ENCODE measurements at places on chromosomes 2 and 18.

- no peak for DNase-seq
Measured at GRCh38 chr2:54543733-54544396, 87.7 kb downstream of the SPTBN1 start.

DNA sequence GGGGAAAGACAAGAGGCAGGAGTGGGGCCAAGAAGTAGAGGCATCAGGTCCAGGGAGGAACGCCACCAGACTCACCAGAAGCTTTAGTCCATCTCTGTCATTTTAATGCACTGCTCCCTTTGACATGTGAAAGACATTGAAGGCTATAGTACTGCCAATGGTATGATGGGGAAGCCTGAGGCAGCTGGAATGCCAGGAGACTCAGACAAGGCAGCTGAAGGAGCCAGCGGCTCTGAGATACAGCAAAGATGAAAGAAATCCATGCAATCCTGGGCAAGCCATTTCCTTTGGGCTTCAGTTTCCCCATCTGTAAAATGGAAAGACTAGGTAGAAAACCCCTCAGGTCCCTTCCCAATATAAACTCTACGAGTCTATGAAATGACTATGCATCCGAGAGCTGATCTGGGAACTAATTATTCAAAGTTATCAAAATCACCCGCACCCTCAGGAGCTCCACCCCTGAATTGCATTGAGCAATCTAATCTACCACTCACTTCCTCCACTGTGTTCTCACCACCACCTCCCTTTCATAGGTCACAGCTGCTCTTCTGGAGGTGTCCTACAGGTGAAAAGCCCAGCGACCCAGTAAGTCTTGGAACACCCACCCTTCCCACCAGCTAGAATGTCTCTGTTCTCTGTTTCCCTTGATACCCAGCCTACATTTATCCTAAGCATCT is 3.1 kb downstream of the CXCR2 start:
- DNase-seq: no peak

- DNase-seq: no peak
Measured at GRCh38 chr2:2010251-2010650, 265.9 kb upstream of the PXDN start.

DNA sequence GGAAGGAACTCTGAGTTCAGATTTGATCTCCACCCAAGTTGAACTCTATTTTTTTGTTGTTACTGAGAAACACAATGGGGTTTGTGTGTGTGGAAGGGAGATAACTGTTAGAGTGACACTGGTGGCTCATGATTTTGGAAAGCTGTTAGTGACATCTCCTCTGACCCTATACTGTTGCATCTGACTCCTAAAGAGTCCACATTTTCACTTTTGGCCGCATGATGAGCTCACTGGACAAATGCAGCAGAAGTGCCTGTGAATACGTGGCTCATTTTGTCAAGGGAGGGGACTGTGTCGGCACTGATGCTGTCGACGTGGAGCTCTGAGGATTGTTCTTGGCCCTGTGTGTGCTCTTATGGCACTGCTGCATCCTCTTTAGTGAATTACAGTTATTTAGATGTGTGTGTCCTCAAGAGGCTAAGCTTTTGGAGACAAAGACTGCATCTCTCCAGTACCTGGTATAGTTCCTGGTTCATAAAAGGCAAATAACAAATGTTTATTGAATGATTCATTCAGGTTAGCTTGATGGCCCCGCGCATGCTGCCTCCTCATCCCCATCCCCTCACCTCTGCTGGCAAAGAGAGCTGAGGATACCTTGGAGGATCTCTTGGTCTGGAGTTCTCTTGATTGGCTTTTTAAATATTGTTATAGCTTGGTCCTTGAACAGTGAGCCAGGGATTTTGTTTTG is 135.4 kb downstream of the PHLPP1 start:
- no peak for DNase-seq

GRCh38 chr2:70855667-70856066 is 20.1 kb upstream of the CD207 start:
- no peak for DNase-seq

Data from stimulated activated CD8-positive, alpha-beta memory T cell treated with anti-CD3 and anti-CD28 coated beads, Interleukin-7, amount 100 ng/mL, for 4 hours (primary cell).